ENCODE measurements at places on chromosomes 1 and 21.

GRCh38 chr1:210758761-210759160 is 375.2 kb downstream of the KCNH1 start:
- DNase-seq: no peak

DNA sequence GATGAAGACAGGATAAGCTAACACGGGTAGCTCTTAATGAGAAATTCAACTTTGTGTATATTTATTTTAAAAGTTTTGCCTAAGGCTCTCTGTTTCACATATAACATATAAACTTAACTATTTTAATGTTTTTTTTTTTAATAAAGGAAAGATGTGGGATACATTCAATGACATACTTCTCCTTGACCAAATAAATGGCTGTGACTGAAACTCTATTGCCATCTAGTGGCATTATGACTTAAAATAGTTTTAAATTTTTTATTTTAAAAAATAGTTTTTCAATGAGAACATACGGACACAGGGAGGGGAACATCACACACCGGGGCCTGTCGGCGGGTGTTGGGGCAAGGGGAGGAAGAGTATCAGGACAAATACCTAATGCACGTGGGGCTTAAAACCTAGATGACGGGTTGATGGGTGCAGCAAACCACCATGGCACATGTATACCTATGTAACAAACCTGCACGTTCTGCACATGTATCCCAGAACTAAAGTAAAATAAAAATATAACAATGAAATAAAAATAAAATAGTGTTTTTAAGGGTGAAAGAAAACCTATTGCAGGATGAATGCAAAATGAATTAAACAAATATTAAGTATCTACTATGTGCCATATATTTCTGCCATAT is 83.4 kb downstream of the LYST start:
- peak; percentile 58 for DNase-seq

- DNase-seq: no peak
These were observed 1.5 kb downstream of the CA6 start for GRCh38 chr1:8947127-8947691.

GRCh38 chr1:198472119-198472518 is 68.4 kb downstream of the ATP6V1G3 start:
- no peak for DNase-seq

DNA sequence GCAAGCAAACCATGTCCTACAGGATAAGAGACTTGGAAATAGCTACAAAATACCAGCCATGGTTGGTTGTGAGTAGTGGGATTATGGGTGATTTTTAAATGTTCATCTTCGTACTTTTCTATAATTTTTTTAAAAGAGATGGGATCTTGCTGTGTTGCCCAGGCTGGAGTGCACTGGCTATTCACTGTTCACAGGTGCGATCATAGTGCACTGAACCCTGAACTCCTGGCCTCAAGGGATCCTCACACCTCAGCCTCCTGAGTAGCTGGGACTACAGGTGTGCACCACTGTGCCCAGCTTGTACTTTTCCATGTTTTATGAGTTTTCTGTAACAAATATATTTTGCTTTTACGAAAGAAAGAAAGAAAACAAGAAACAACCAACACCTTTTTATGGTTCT is 224.2 kb downstream of the FOXD2 start:
- no peak for DNase-seq

- peak; percentile 42 for DNase-seq
These were observed 448.0 kb downstream of the KCNT2 start for GRCh38 chr1:196160066-196160795.

DNA sequence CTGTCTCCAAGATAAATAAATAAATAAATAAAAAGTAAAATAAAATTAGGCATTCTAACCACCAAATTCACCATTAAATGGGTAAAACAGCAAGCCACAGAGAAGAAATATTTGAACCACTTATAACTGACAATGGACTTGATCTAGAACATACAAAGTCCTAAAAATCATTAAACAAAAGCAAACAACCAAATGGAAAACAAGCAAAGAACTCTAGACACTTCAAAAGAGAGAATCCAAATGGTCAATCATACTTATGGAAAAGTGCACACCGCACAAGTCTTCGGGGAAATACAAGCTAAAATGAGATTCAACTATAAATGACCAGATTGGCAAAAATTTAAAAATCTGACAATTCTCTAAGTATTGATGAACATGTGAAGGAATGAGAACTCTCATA is 73.5 kb upstream of the ANGPTL3 start:
- DNase-seq: no peak

GRCh38 chr1:111990026-111990877 is 784 bp upstream of the KCND3 start:
- DNase-seq: peak; percentile 7

- peak; percentile 67 for DNase-seq
These were observed 22.6 kb upstream of the COL9A2 start for GRCh38 chr1:40339420-40340323.

DNA sequence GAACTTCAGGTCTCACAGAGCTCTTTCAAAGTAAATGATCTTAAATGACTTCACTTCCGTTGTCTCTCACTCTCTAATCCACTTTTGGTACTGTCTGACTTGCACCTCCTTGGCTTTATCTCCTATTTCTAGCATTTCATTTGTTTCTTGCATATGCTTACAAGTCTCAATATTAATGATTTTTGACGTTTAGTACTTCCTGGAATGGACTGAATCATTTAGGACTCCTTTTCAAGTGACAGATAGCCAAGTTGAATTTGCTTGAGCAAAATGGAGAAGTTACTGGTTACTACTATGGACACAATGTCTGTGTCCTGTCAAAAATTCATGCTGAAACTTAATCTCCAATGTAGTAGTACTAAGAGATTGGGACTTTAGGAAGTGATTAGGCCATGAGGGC is 7.0 kb upstream of the SGIP1 start:
- DNase-seq: no peak

DNA sequence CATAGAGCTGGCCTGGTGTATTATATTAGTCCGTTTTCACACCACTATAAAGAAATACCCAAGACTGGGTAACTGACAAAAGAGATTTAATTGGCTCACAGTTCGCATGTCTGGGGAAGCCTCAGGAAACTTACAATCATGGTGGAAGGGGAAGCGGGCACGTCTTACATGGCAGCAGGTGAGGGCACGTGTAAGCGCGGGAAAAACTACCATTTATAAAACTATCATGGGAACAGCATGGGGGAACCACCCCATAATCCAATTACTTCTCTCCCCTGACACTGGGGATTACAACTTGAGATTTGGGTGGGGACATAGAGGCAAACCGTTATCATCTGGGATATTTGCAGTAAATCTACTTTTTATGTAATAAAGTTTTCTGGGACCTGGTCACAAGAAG is 6.8 kb downstream of the IER5 start:
- DNase-seq: no peak

- DNase-seq: no peak
These were observed 80.5 kb upstream of the VAMP3 start for GRCh38 chr1:7690496-7691182.

DNA sequence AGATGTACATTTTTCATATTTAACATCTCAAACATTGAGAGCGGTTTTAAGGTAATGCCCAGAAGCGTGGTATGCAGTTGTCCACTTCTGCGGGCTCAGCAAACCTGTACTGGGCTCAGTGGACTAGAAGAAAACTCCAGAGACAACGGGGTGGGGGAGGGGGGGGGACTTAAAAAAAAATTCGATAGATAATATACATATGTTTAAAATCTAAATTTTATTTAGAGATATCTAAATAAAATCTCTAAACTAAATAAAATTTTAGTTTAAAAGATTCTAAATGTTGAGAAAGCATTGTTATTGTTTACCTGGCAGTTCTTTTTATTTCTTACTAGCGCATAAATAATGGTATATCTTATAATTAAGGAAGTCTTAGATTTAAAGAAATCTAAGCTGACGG is 1.1 kb upstream of the IL12RB2 start:
- no peak for DNase-seq

DNA sequence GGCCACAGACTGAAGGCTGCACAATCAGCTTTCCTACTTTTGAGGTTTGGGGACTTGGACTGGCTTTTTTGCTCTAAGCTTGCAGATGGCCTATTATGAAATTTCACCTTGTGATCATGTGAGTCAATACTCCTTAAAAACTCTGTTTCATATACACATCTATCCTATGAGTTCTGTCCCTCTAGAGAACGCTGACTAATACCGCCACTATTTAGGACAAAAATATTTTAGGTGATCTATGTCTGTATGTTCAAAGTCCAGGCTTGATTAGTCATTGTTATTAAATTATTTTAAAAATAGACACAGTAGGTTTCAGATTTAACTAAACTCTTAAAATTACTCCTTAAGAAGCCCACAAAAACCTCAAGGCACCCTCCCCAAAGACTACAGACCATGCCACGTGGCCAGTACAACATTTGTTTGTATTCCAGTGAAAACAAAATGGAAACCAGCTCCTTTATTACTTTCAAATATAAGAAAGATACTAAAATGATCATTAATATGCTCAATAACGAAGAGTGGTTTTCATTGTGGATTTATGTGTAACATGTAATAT is 63.1 kb downstream of the TMPRSS15 start:
- no peak for DNase-seq

DNA sequence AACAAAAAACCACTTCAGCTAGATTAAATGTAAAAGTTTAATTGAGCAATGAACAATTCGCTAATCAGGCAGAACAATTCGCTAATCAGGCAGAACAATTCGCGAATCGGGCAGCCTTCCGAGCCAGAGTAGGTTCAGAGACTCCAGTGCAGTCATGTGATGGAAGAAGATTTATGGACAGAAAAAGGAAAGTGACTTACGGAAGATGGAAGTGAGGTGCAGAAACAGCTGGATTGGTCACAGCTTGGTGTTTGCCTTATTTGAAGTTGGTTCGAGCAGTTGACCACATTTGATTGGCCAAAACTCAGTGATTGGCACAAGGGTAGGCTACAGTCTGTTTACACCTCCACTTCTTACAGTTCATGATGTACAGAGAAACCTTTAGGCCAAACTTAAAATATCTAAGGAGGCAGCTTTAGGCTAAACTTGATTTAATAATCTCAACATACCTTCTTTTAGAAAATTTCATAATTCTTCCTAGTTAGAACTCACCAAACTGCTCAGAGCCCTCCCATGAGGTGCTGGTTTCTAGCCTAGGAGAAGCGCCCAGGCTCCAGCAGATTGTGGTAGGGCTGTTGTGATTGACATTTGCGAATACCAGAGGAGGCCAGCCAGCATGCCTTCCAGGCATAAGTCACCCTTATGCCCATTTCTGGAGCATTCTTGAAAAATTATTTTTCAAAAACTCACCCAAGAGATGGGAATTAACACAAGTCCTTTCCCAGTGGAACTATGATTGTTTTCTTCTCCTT is 22.8 kb upstream of the KCNC4 start:
- no peak for DNase-seq

DNA sequence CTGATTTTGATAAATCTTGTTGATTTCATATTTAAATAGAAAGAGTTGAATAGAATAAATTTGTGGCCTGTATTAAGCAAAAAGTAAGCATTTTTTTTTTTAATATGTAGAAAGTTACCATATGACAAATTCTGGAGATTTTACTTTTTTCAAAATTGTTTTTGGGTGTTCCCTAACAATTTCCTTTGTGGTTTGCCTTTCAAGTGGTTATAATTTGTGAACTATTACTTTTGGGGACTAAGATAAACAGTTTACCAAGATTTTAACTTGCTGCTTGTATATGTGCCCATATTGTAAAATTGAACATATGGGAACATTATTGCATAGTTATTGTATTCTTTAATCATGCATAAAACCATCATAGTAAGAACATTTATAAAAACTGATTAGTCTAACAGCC is 34.6 kb downstream of the SLC30A7 start:
- DNase-seq: no peak

DNA sequence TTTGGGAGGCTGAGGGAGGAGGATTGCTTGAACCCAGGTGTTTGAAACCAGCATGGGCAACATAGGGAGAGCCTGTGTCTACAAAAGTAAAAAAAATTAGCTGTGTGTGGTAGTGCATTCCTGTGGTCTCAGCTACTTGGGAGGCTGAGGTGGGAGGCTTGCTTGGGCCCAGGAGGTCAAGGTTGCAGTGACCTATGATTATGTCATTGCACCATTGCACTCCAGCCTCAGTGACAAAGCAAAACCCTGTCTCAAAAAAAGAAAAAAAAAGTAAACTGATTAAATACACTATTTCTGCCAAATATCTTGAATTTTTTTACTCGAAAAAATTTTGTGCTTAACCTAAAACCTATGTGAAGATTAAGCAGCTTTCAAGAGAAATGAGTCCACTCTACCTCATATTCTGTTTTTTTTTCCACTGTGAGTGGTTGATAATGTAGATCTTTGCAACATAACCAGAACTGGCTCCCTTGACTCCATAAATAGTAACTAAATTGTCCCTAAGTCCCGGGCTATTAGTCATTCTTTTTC is 19.4 kb upstream of the ZNF281 start:
- DNase-seq: no peak

DNA sequence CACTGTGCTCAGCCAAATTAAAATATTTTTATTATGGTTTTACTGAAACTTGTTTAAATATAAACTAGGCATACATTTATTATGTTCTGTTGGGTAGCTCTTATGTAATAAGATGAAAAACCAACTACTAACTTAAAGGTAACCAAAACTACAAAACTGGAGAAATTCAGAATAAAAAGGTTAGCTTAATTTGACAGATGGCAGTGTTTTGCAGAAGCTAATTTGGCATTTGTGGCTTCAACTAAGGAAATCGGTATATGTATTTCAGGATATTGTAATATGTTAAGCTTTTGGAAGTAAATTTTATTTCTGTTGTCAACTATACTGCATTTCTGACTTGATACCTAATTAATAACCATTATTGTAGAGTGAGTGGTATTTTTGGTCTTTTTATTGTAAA is 18.8 kb downstream of the USP25 start:
- no peak for DNase-seq

DNA sequence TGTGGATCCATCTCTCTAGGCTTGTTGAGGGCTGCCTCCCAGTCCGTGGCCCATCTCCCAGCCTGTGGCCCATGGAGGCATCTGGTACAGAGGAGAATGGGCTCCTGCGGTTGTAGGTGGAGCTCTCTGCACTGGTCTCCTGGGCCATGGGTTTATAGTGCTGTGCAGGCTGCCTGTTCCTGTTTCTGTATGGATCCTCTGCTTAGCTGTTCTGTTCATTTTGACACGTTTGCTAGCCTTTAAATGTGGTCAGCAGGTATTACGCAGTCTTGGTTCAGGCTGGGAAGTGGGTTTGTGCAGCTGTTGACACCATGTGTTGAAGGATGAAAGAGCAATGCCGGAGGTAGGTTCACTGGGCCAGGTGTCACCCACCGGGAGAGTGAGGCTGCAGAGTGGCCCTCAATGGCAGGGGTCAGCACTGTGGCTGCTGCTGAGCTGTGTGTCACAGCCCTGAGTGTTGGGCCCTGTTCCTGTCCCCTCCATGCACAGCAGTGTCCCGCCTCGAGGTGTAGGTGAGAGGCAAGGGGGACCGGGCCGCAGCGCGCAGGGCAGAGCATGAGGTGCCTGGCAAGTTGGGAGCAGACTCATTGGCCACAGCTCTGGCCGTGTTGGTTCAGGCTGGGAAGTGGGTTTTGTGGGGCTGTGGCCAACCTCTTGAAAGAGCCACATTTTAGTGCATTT is 39.0 kb downstream of the SNAP47 start:
- no peak for DNase-seq

GRCh38 chr1:231981675-231982074 is 355.1 kb downstream of the DISC1 start:
- DNase-seq: no peak
